ENCODE measurements at places on chromosomes 6 and 20. TPM values are rescaled to one million over a fixed set of nuclear protein-coding genes. Genes with fewer than 3 reads are reported as not detected.

The OR2B6 gene
- not detected for total RNA-seq

GRCh38 chr6:84618046-84618752 lies 146.2 kb downstream of the TBX18 start:
- no peaks in the 10 kb centered on the region for H3K4me1 ChIP-seq
- H3K27me3 ChIP-seq = peaks cover 3% of the 10 kb centered on the region
- no peak overlapping the region for H3K4me3 ChIP-seq
- DNase-seq = no peak
- H3K36me3 ChIP-seq = no peaks in the 10 kb centered on the region
- no peak overlapping the region for H3K27ac ChIP-seq

DNA sequence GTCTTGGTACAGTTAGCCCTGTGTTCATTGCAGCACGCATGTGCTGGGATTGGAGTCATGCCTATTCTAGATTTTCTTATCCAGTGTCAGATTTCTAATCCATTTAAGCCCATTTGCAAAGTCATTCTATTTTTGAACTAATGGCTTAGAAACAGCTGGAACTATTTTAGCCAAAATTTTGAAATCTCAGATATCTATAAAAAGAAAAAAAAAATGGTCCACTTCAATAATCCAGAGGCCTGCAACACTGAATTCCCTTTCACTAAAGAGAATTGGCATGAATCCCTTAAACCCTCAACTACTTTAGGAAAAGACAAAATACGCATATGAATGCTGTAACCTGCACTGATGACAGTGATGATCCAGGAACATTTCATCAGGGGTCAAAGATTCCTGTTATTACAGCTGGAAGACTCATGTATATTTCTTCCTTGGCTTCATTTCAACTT lies 1.5 kb downstream of the COL21A1 start:
- peak overlapping the region; percentile 55 for H3K4me3 ChIP-seq
- H3K36me3 ChIP-seq = no peaks in the 10 kb centered on the region
- no peak for DNase-seq
- peaks cover 18% of the 10 kb centered on the region for H3K4me1 ChIP-seq
- peak overlapping the region; percentile 5 for H3K27ac ChIP-seq
- peaks cover 5% of the 10 kb centered on the region for H3K27me3 ChIP-seq

The PDE10A gene
- 7.2 TPM for total RNA-seq

The COL21A1 gene
- 59.2 TPM for total RNA-seq

- H3K27me3 ChIP-seq = no peaks in the 10 kb centered on the region
- peak overlapping the region; percentile 84 for H3K4me3 ChIP-seq
- no peaks in the 10 kb centered on the region for H3K36me3 ChIP-seq
- peak overlapping the region; percentile 87 for H3K27ac ChIP-seq
- peak; percentile 26 for DNase-seq
- peaks cover 8% of the 10 kb centered on the region for H3K4me1 ChIP-seq
Measured at GRCh38 chr6:143449714-143450452, 612 bp downstream of the ADAT2 start.

- peaks cover 6% of the 10 kb centered on the region for H3K4me1 ChIP-seq
- H3K27ac ChIP-seq = peak overlapping the region; percentile 88
- H3K36me3 ChIP-seq = no peaks in the 10 kb centered on the region
- peak; percentile 24 for DNase-seq
- H3K27me3 ChIP-seq = no peaks in the 10 kb centered on the region
Measured at GRCh38 chr6:151118461-151119123, 121.2 kb upstream of the AKAP12 start.

GRCh38 chr6:106373502-106374239 lies 13.2 kb downstream of the CRYBG1 start:
- no peak overlapping the region for H3K4me3 ChIP-seq
- no peaks in the 10 kb centered on the region for H3K4me1 ChIP-seq
- no peak for DNase-seq
- H3K27ac ChIP-seq = no peak overlapping the region
- H3K36me3 ChIP-seq = no peaks in the 10 kb centered on the region

The OR2J3 gene
- total RNA-seq = not detected

DNA sequence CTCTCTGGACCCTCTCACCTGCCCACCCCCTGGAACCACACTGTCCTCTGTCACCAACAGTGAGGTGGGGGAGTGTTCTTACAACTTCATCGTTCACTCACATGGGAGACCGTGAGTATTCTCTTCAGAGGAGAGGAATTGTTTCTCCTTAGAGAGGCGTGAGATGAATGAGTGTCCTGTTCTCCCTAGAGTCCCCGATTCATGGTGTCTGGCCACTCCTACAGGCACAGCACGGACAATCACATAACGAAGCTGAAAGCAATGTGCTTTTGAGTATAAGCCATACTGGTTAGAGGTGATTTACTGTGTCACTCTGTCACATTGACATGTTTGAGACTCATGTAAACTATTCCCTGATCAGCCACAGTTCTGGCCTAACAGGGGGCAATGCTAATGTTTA lies 54.6 kb downstream of the FOXC1 start:
- H3K27ac ChIP-seq = no peak overlapping the region
- H3K27me3 ChIP-seq = no peaks in the 10 kb centered on the region
- no peak overlapping the region for H3K4me3 ChIP-seq
- peaks cover 6% of the 10 kb centered on the region for H3K4me1 ChIP-seq
- DNase-seq = no peak

GRCh38 chr6:169783971-169784820 lies 32.8 kb downstream of the ERMARD start:
- H3K36me3 ChIP-seq = no peaks in the 10 kb centered on the region
- H3K4me3 ChIP-seq = no peak overlapping the region
- H3K4me1 ChIP-seq = peaks cover under 1% of the 10 kb centered on the region
- no peaks in the 10 kb centered on the region for H3K27me3 ChIP-seq
- H3K27ac ChIP-seq = no peak overlapping the region

The CLVS2 gene
- under 0.01 TPM for total RNA-seq

DNA sequence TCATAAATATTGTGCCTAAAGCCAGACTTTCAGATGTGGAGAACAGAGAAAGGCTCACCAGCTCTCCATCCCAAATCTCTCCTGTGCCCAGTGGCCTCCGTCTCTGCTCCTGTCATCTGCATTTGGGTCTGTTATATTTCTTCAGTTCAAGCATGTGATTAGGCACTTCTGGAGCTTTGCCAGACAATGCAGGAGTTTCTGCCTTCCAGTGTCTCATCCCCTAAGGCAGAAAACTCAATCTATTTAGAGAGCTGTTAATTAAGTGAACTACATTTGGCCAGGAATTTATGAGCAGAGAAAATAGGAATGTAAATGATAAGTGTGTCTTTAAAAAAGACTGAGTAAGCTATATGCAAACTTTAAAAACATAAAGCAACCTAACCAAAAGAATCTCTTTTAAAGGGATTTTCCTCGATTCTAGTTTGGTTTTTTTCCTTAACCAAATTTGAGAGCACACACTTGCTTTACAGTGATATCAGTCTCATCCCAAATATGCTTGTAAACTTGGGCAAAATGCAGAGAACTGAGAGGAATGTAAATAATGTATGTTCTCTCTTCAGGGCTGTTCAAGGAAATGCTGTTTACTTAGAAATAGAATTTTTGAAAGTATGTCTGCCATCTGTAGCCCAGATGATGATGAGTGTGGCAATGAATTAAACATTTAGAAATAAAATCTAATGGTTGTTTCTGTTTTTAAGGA lies 113.9 kb downstream of the ELOVL4 start:
- no peak overlapping the region for H3K4me3 ChIP-seq
- DNase-seq = peak; percentile 40
- H3K27ac ChIP-seq = no peak overlapping the region

The LY6G6D gene
- not detected for total RNA-seq

DNA sequence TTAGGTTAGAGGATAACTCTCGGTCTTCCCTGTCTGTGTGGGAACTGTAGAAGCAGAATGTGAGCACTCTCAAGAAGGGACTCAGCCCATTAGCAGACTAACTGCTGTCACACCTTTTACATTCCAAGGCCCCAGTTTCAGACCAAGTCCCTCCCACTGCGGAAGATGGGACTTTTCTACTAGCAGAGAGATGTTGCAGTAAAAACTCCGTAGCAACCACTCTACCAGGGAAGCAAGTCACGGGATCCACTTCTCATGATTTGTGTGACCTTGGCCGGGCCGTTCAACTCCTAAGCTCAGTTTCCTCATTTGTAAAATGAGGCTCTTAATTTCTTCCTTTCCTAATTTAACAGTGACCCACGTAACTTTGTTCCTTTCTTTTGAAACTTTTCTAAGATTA lies 77.1 kb upstream of the SLC4A11 start:
- DNase-seq = no peak
- H3K4me3 ChIP-seq = no peak overlapping the region
- H3K36me3 ChIP-seq = no peaks in the 10 kb centered on the region
- H3K27ac ChIP-seq = no peak overlapping the region
- no peaks in the 10 kb centered on the region for H3K4me1 ChIP-seq

DNA sequence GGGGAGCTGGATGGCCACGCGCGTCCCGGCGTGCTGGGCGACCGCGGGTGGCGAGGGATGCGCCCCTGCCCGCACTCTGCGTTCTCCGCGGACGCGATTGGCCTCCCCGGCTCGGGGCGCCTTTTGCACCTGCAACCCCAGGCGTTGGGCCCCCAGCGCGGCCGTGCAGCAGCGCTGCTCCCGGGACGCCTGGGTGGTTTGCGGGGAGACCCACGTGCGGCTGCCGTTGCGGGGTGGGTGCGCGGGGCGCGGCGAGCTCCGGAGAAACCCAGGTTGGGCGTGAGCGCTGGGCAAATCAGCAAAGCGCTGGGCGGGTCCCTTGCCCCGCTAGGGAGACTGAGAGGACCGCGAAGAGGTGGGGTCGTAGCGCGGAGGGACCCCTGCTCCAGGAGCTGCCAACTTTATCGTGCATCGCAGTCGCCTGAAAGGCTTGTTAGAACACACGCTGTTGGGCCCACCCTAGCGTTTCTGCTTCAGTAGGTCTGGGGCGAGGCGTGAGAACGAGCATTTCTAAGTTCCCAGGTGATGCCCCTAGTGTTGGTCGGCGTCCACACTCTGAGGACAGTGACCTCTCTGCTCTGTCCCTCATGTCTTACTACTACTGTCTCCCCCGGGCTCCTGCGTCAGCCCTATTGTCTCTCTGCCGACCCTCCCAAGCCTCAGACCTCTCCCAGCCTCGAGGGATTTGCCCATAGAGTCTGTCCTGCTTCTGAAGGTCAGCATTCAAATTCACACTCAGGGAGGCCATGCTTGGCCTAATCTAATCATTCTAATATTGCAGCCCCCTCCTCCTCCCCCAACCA lies 538 bp upstream of the ZFP64 start:
- no peaks in the 10 kb centered on the region for H3K36me3 ChIP-seq
- H3K4me1 ChIP-seq = no peaks in the 10 kb centered on the region
- H3K4me3 ChIP-seq = peak overlapping the region; percentile 49
- no peaks in the 10 kb centered on the region for H3K27me3 ChIP-seq
- peak overlapping the region; percentile 90 for H3K27ac ChIP-seq

DNA sequence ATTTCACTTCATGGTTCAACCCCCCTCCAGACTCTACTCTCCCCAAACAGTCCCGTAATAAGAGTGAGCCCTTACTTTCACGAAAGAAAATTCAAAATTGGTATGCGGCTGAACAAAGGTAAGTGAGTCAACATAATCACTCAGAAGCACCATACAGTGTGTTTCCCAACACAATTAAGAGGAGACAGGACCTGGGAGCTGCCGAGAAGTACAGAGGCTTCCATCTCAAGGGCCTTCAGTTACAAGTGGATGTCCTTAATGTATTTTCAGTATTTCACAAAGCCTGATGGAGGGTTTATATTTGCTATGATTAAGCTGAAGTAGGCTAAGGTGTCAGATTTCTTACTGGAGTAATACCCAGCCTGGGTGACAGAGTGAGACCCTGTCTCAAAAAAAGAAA lies 51.1 kb downstream of the MYO6 start:
- H3K27me3 ChIP-seq = no peaks in the 10 kb centered on the region
- no peak overlapping the region for H3K4me3 ChIP-seq
- H3K27ac ChIP-seq = no peak overlapping the region

DNA sequence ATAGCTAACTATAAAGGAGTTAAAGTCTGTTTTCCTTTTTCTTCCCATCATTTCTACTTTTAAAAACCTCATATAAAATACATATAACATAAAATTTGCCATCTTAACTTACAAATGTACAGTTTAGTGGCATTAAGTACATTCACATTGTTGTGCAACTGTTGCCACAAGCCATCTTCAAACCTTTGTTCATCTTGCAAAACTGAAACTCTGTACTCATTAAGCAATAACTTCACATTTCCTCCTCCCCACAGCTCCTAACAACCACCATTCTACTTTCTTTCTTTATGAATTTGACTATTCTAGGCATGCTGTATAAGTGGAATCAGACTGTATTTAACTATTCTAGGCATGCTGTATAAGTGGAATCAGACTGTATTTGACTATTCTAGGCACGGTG lies 4.5 kb downstream of the CCDC170 start:
- peaks cover 21% of the 10 kb centered on the region for H3K27me3 ChIP-seq
- no peak overlapping the region for H3K27ac ChIP-seq
- no peaks in the 10 kb centered on the region for H3K4me1 ChIP-seq
- H3K36me3 ChIP-seq = no peaks in the 10 kb centered on the region

The XKR7 gene
- total RNA-seq = 0.37 TPM

DNA sequence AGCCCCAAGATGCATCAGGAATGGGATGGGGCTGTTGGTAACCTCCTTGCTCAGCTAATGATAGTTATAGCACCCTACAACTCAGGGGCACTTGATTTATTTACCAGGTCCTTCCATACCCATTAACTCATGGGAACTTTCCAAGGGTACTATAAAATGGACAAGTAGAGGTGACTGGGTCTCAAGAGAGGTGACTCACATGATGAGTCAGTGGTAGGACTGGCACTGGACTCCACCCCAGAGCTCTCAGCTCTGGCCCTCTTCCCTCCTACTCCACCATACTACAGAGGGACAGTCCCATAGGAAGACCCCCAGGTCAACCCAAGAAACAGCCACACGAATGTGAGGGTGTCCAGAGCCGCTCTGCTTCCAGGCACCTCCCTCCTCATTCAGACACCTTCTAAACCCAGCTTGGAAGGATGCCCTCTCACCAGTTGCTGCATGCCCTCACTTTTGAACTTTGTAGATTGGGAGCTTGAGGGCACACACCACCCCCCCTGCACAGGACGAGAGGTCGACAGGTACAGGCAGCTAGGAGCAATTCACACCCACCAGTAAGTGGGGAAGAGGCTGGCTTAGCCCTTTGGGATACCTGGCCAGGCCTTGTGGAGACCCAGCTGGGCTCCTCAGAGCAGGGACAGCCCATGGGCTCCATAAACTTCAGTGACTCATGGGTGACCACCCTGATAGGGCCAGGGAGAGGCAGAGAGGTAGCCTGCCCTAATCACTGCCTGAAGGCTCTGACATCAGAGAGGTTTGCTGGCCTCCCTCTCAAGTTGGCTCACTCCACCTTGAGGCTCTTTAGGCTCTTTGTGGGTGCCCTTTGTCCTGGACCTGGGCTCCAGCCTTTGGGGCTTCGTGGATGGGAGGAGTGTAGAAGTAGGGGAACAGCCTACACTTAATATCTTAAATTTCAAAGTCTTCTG lies 81.6 kb upstream of the MLN start:
- peaks cover 24% of the 10 kb centered on the region for H3K4me1 ChIP-seq
- H3K27me3 ChIP-seq = no peaks in the 10 kb centered on the region
- H3K36me3 ChIP-seq = no peaks in the 10 kb centered on the region
- peak overlapping the region; percentile 84 for H3K27ac ChIP-seq
- no peak overlapping the region for H3K4me3 ChIP-seq

The ANGPT4 gene
- not detected for total RNA-seq

GRCh38 chr6:151747896-151748295 lies 59.6 kb upstream of the ESR1 start:
- no peak for DNase-seq
- H3K4me1 ChIP-seq = no peaks in the 10 kb centered on the region
- no peaks in the 10 kb centered on the region for H3K36me3 ChIP-seq
- no peaks in the 10 kb centered on the region for H3K27me3 ChIP-seq

- H3K4me3 ChIP-seq = no peak overlapping the region
- no peak for DNase-seq
- no peaks in the 10 kb centered on the region for H3K27me3 ChIP-seq
- peaks cover 38% of the 10 kb centered on the region for H3K4me1 ChIP-seq
Measured at GRCh38 chr20:3804254-3804751, 8.2 kb downstream of the CDC25B start.

GRCh38 chr20:13510837-13511488 lies 127.8 kb downstream of the TASP1 start:
- no peak overlapping the region for H3K4me3 ChIP-seq
- no peak for DNase-seq
- no peaks in the 10 kb centered on the region for H3K4me1 ChIP-seq
- no peak overlapping the region for H3K27ac ChIP-seq
- no peaks in the 10 kb centered on the region for H3K27me3 ChIP-seq

The LY6G5B gene
- total RNA-seq = 5.3 TPM

Measured in hepatocyte (in vitro differentiated cells).